Activated gamma-delta T cell treated with anti-CD3 and anti-CD28 coated beads, Interleukin-2, amount 50 U/mL, for 16 hours (primary cell): ENCODE measurements at places on chromosomes 6 and 20.

- no peak for DNase-seq
These were observed 32.5 kb upstream of the SYNCRIP start for GRCh38 chr6:85675030-85675819.

- DNase-seq: no peak
These were observed 86.9 kb upstream of the TGM3 start for GRCh38 chr20:2208897-2209296.

GRCh38 chr6:99467509-99468106, 42.5 kb upstream of the PNISR start:
- DNase-seq: no peak

GRCh38 chr20:17871181-17871580, 97.4 kb downstream of the SNX5 start:
- no peak for DNase-seq

DNA sequence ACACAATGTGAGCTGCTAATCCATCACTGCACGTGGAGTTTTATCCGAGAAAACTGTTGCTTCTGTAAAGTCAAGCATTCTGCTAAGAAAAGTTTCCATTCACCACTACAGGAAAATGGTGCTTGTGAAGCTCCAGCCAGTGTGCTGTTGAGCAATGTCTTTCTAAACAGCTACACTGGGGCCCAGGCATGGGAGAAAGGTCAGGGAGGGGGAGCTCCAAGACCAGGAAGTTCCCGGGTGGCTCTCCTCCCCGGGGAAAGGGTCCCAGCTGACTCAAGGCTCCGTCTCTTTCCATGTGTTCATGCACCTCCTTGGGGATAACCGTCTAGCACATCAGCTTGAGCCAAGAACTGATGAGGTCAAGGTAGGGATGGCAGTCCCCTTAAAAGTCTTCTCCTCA, 20.5 kb downstream of the RPP40 start:
- no peak for DNase-seq

DNA sequence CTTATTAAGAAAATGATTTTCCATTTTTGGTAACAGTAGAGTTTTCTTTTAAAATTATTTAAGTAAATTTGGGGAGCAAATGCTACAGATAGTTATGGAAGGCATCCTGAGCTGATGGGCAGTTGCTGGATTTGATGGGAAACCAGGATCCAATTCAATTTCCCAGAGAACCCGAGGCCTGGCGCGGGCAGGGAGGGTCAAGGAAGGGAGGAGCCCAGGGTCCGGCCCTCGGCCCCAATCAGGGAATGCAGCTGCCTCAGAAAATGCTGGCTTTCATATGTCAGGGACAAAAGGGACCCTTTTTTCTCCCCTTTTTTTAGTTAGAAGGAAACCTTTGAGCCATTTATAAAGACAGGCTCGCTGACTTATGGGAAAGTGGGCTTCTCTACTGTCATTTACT, 42.1 kb downstream of the CTCFL start:
- DNase-seq: no peak

DNA sequence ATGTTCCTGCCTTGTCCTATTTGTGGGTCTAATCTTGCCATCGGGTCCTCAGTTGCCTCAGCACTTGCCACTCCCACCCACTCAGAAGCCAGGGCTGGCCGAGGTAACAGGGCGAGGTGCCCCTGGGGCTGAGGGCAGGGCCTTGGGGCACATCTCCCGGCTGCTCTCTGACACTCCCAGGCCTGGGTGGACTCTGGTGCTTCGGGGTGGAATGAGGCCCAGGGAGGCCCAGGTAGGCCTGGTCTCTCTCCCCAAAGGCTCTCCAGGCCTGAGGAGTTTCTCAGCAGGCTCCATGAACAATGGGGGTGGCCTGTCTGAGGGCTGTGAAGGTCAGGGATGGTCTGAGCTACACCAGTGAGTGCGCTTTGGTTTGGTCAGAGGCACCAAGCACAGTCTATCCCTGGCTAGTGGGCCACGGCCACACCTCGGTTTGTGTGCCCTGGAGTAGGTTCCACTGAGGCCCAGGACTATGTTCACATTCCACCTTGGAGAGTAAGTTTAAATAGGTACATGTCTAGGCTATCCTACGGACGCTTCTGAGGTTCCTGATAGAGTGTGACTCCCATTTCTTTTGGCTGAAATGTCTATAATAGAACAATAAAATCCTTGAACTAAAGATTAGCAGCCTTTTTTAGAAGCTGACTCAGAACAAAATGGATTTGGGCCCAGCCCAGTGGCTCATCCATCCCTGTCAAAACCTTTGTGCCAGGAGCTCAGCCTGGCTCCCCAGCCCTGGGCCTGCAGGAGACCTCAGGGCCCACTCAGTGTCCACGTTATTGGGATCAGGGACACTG, 78.8 kb downstream of the SLC24A3 start:
- DNase-seq: no peak

DNA sequence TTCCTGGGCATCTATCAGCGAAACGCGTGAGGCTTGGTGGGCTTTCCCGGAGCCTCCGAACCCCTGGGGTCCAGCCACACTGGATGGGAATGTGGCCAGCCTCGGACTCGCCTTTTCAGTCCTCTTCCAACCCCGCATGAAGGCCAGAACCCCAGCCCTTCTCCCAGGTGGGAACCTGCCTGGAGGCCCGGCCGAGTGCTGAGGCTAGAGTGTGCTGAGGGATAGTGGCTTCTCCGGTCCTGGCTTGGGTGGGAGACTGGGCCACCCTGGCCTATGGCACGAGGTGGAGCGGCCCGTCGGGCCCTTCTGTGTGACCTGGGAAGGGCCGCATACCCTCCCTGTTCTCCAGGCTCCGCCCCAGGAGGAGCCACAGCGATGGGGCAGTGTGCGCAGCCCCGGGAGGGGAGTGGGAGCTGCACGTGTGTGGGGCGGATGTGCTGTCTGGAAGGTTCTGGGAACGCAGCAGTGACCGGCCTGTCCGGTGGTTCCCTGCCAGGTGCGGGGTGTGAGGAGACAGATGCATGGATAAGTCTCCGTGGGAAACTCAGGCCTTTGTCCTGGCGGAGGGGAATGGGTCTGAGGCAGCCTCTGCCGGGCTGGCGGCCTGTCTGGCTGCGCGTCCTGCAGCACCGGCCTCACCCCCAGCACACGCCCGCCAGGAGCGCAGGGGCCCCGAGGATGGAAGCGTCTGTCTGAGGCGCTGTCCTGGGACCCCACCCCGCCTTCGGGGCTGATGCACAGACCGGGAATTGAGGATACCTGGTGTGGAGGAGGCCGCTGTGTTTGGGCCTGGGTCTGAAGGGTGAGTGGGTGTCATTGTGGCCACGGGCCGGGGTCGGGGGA, 1.1 kb upstream of the BHLHE23 start:
- DNase-seq: no peak

DNA sequence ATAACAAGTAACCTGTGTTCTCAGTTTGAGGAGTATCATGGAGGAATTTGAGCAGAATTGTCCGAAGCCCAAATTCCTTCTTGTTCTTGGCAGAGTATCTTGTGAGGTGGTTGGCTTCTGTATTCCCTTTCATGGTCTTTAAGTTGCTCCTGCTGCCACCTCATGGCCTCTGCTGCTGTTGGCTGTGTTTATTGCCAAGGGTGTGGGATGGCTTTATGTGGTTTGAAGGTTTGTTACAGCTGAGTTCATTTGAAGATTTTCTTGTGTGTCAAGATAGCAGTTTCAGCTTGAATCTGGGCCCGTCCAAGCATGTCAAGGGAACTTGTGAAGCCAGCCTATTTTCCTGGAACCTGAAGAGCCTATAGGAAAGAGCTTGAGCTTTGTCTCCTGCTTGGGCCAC, 20.2 kb upstream of the TTK start:
- DNase-seq: no peak

- DNase-seq: no peak
These were observed 314.0 kb upstream of the RSPO3 start for GRCh38 chr6:126804332-126805064.

GRCh38 chr6:69957985-69958559, 91.7 kb downstream of the COL19A1 start:
- DNase-seq: no peak
